NCI-H345 (cell line): ENCODE measurements at places on chromosomes 7 and 10.

- no peak for DNase-seq
Measured at GRCh38 chr7:14760730-14761478, 141.6 kb downstream of the DGKB start.

- DNase-seq = no peak
Measured at GRCh38 chr10:132376394-132376851, 20.6 kb upstream of the PWWP2B start.

GRCh38 chr7:50725774-50726173 is 56.9 kb downstream of the GRB10 start:
- DNase-seq = no peak

GRCh38 chr7:151693140-151693539 is 173.4 kb upstream of the RHEB start:
- no peak for DNase-seq

DNA sequence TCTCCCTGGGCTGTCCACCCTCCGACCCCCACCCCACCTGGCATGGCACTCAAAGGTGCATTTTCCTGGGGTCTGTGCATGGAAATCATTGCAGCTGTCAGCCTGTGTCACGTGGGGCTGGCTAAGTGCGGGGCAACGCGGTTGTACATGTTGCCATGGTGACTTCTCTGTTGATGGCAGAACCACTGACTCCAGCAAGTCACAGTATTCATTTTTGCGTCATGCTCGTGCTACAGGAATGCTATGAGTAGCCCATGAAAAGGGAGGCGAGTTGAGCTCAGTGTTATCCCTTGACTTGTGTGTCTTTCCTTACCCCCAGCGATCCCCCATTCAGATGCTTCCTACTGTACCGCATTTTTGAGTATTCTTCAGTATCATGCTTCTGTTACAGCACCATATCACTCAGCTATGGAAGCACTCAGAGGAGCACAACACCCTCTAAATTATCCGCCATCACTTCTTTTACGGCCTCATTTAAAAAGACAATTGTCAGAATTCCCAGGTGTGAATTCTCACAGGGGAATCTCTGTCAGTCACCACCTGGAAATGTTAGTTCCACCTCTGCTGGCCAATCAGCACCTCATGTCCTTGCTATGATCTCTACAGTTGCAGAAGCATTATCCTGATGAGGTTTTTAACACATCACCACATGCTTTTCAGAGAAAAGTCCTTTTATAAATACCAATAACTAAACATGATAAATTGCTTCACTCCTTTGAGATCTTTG is 194.4 kb upstream of the C7orf33 start:
- DNase-seq = no peak

GRCh38 chr10:18478354-18478753 is 173.0 kb downstream of the NSUN6 start:
- no peak for DNase-seq

GRCh38 chr10:24952707-24953645 is 570 bp upstream of the PRTFDC1 start:
- DNase-seq = peak; percentile 42

GRCh38 chr10:63554657-63555056 is 33.5 kb downstream of the REEP3 start:
- DNase-seq = no peak

GRCh38 chr7:20508109-20508508 is 107.4 kb upstream of the ABCB5 start:
- DNase-seq = no peak

- no peak for DNase-seq
Measured at GRCh38 chr10:395665-396064, 260.4 kb downstream of the ZMYND11 start.

- no peak for DNase-seq
Measured at GRCh38 chr10:123150271-123150985, 2.5 kb downstream of the HMX2 start.

DNA sequence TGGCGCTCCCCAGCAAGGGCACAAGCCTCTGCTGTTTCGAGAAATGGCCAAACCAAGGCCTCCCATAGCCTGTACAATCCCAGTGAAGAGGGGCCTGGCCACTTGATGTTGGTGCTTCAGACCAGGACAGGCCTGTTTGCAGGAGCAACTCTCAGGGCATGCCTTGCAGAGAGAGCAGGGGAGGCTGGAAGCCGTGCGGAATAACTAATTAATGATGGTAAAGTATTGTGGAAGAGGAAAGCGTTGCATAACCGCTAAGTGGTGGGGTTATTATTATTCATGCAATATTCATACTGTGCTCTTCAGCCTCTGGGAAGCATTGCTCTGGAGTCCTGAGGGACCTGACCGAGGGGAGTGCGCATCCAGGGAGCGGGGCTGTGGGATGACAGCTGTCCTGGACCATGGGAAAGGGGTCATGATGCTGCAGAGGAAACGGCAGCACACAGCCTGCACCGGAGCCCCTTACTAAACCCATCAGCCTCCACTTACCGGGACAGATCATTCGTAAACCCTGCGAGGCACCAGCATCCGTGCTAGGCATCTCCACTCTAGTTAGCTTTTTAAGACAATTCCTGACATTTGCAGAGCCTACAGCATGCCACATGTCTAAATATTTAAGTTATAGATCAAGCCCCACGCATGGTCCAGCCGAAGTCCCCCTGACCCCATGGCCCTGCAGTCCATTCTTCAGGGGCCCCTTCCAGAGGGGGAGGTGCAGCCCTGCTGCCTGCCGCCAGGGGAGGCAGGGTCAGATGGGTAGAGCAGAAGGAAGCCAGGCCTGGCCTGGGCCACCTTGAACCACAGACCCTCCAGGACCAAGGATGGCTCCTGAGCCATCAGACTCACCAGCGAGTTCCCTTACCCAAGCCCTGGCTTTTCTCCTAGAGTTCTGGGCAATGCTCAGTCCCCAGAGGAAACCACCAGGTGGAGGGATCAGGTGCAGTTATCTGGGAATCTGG is 11.6 kb downstream of the TMEM273 start:
- no peak for DNase-seq

DNA sequence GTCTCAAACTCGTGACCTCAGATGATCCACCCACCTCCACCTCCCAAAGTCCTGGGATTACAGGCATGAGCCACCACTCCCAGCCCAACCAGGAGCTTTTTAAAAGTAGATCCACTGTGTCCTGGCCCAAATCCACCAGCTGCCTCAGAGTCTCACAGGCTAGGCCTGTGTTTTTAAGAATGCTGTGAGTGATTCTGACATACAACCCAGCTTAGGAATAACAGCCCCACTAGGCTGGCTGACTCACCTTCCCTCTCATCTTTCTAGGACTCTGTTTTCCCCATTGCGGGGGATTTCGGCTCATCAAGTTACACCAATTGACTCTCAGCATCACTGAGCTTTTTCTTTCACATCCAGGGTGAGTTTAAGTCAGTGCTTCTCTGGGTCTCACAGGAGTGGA is 207.6 kb downstream of the SKIDA1 start:
- no peak for DNase-seq

- no peak for DNase-seq
Measured at GRCh38 chr7:150716368-150716767, at the start of gene GIMAP1. Gene GIMAP1, plus strand, starts transcription at chr7:150716613. Its CDS starts 2,435 bp downstream, at chr7:150719048.

DNA sequence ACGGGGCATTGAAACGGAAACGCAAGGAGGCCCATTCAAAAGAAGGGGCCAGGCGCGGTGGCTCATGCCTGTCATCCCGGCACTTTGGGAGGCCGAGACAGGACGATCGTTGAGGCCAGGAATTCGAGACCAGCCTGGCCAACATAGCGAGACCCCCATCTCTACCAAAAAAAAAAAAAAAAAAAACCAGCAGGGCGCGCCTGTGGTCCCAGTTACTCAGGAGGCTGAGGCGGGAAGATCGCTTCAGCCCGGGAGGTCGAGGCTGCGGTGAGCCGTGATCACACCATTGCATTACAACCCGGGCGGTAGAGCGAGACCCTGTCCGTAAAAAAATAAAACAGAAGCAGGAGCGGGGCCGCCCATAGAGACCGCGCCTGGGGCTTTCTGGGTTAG is 396 bp downstream of the PSMG3 start:
- no peak for DNase-seq

GRCh38 chr10:11901833-11902475 is 78.8 kb downstream of the PROSER2 start:
- no peak for DNase-seq

DNA sequence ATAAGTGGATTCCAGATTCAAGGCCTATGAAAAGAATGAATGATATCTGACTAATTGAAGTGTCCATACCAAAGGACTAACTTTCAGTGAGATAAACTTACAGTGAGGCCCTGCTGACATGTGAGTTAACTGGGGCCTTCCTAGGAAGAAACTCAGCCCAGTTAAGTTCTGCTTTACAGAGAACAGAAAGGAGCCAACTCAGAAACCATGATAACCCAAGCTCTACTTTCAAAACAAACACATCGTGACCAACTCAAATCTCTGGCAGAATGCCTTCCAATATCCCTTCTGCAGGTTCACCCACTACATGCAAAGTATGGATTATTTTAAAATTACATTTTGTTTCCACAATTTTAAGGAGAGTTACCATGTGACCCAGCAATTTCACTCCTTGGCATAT is 75.8 kb upstream of the MRLN start:
- no peak for DNase-seq
